BJ (cell line): ENCODE measurements at places on chromosomes 7 and 10.
A peak's percentile ranks its signal among the peaks of the same experiment; 100 is the strongest.

DNA sequence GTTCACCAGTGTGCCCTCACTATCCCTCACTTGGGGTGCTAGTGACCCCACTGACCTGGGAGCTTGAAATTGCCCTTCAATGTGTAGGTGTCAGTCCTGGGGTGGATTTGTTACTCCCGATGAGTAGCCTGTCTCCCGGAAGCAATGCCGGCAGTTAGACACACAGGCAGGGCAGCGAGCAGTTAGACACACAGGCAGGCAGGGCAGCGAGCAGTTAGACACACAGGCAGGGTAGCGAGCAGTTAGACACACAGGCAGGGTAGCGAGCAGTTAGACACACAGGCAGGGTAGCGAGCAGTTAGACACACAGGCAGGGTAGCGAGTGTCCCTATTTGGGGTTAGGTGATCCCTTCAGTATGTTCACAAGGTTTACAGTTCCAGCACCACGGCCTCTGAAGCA is 44.0 kb downstream of the VWA2 start:
- DNase-seq, result no peak

DNA sequence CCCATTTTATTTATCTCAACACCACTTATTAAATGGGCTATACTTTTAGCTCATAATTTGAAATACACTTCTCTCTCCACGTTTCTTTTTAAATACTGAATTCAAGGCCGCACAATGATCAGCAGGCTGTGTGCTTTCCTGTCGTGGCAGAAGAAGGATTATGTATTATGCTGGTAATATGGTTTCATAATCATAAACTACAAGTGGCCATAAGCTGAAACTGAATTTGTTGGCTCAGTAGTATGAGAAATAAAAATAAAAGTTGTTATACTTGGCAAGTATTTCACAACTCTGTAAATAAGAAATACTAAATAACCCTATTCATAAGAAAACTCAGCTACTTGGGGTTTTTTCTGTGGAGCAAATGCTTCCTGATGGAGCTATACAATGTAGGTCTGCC is 313.6 kb downstream of the DOCK4 start:
- no peak for DNase-seq

GRCh38 chr10:132021046-132021445 is 39.3 kb upstream of the BNIP3 start:
- DNase-seq, result no peak

- DNase-seq, result no peak
These were observed 9.0 kb downstream of the PPP1R17 start for GRCh38 chr7:31695859-31696614.

GRCh38 chr10:3002304-3002703 is 65.0 kb upstream of the PFKP start:
- DNase-seq, result no peak

DNA sequence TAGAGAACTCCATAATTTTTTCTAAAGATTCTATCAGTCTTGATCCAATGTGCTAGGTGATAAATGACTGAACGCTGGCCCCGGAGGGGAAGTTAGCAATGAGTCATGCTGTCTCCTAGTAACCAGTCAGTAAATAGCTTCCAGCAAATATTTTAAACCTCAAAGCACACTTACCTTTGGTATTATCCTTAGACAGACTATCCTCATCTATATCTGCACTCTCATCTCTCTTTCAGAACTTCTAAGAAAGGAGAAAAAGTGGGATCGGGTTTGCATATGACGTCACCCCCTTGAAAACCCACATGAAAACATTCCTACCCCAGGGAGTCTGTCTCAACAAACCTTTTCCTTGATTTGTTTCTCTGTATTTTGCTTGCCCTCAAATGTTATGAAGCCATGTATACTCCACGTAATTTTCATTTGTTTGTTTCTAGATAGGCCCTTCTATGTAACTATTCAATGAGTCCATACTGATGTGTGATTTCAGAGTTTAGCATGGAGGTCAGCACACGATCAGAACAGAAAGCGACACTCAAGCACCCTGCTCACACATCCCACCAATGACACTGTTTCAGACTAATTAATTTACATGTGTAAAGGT is 174.9 kb upstream of the NRP1 start:
- DNase-seq, result peak; percentile 78

- no peak for DNase-seq
These were observed 100.8 kb downstream of the PRTFDC1 start for GRCh38 chr10:24851629-24852028.

DNA sequence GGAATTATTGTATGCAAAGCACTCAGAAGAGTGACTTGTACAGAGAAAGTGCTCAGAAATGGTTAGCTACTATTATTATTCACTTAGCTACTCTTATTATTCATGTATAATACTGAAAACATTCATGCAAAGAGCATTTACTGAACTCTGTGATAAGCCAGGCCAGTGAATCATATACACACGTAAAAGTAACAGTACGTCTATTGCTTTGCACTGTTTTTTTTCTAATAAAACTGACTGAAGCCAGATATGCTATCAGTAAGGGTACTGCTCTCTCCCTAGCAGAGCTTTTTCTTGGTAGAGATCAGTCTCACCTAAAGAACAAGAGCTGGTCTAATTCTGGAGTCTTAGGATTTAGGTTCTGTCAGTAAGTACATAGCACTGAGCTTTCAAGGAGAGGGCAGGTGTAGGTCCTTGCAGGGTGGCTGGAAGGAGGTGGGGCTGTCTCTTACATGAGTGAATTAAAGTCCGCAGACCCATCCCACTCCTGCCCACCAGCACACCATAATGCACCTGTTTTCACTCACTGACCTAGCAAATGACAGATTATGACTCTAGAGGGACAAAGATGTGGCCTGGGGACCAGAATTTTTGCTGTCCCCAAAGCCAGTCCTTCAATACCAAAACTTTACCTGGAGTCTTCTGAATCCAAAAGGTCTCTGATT is 145.9 kb downstream of the ARID5B start:
- no peak for DNase-seq

DNA sequence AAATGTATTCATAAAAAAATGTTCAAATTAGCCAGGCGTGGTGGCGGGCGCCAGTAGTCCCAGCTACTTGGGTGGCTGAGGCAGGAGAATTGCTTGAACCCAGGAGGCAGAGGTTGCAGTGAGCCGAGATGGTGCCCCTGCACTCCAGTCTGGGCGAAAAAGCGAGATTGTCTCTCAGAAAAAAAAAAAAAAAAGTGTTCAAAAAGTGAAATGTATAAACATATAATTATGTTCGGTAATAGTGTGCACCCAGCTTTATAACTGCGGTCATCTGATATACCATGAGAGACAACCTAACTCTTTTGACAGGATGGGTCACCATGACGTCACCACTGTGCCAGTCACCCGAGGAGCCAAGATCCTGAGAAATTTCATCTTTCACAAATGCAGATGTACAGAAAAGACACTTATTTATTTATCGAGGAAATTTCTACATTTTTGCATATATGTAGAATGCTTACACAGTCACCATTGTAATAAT is 594 bp upstream of the RP9 start:
- no peak for DNase-seq

DNA sequence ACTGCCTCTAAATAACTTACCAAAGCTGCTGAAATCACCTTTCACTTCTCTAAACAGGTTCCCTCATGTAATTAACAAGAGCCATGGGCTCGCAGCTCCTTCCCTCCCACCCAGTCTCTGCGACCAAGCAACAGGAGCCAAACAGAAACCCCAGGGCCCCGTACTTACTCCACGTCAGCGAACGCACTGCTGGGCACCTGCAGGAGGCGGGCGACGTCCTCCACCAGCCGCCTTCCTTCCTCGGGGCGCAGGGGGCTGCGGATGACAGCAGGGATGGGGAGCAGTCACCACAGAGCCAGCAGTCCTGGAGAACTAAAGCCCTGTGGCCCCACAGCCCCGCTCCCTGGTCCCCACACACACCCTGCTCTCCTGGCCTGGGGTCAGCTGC is 477.0 kb downstream of the PTPRN2 start:
- no peak for DNase-seq

GRCh38 chr10:132910901-132911785 is 31.2 kb downstream of the CFAP46 start:
- no peak for DNase-seq

GRCh38 chr10:16478801-16479200 is 42.0 kb downstream of the PTER start:
- no peak for DNase-seq

- DNase-seq, result no peak
These were observed 528.9 kb downstream of the MAGI2 start for GRCh38 chr7:78924581-78924980.

GRCh38 chr10:13371897-13372470 is 23.9 kb upstream of the SEPHS1 start:
- no peak for DNase-seq

GRCh38 chr7:17236603-17237002 is 61.8 kb upstream of the AHR start:
- no peak for DNase-seq

DNA sequence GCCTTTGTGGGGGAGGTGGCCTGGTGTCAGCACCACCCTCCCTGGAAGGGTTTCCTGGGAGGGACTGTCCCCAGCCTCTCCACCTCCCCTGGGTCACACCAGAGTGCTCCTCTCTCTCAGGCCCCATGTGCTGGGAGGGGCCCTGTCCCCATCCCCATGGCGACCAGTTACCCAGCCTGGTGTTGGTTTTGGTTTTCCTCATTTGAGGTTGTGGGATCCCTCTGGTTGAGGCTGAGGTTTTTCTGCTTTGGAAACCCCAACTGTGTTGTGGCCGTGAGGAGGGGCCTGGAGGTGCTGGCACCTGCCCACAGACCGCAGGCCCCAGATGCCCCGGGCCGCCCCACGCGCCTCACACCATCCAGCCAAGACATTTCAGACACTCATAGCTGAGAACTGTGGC is 106.3 kb downstream of the GRK5 start:
- DNase-seq, result no peak

GRCh38 chr10:120396228-120396627 is 60.8 kb upstream of the PLPP4 start:
- no peak for DNase-seq

- DNase-seq, result peak; percentile 9
These were observed 53.4 kb downstream of the CFAP58 start for GRCh38 chr10:104406715-104407650.
